ENCODE measurements at places on chromosomes 3 and 15.

DNA sequence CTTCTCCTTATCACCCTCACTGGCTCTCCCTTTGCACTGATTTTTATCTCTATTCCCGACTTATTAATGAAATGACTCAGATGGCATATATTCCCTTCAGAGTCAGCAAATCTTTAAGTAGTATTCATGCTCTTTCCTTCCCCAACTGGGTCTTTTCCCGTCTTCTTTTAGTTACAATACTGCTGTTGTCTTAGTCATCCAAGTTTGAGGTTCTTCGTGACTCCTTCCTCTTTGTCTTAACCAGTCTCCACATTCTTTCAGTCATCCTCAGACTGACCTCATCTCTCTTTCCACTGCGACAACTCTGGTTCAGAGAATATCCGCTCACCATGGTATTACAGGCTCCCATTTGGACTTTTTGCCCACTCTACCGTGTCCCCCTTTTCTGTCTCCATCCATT lies 12.4 kb downstream of the WDR5B start:
- no peak for DNase-seq

DNA sequence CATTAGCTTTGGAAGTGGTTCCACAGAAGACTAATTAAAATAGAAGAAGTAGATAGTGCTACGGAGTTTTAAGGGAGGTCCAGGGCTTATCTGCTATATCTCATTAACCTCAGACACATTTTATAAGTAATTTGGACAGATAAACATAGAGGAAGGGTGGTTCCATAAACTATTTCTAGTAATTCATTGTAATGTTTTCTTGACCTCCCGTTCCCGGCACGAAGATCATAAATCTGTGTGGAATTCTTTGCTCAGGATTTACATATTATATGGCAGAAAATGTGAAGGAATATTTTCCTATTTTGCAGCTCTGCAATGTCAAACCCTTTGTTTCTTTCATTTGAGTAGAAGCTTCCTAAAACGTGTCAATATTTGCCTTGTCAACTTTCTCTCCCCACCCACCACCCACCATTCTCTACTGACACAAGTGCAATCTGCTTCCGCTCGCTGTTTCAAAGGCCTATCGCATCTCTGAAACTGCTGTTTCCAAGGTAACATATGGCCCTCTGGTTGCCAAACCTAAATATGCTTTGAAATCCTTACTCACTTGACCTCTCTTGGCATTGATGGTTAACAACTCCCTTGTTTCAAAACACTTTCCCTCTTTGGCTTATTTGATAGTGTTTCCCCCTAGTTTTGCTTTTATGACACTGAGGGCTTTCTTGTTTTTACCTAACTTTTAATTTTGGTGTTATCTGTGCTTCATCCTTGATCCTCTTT lies 21.4 kb upstream of the PLSCR5 start:
- DNase-seq, result no peak

- no peak for DNase-seq
These were observed 82.3 kb downstream of the CHSY1 start for GRCh38 chr15:101169495-101170071.

DNA sequence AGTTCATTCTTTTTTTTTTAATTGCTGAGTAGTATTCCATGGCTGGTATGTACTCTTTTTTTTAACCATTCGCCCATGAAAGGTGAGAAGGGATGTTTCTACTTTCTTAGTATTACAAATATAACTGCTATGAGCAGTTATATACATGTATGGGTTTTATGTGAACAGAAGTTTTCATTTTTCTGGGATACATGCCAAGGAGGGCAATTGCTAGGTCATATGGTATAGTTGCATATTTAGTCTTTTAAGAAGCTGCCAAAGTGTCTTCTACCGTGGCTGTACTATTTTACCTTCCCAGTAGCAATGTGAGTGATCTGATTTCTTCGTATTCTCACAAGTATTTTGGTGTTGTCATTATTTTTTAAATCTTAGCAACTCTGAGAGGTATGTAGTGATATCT lies 11.2 kb upstream of the KLHL40 start:
- DNase-seq, result no peak

GRCh38 chr3:33355611-33356010 lies 78.4 kb downstream of the FBXL2 start:
- peak; percentile 33 for DNase-seq

DNA sequence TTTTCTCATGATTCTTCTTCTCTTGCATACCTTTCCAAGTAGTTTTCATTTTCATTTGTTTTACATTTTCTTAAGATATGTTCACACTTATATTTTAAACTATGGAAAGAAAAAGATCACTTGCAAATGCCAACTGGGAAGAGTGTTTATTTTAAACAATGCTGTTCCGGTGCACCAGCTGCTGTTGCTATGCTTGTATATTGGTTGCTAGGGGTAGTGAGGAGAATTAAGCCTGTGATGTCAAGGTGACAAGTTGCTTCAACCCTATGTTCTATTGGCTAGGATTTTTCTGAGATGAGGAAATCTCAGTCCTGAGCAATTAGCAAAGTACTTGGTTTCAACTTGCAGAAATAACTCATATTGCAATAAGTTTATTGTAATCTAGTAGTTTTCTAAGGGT lies 500.1 kb downstream of the MFSD1 start:
- DNase-seq, result no peak

GRCh38 chr3:115341208-115341607 lies 194.1 kb upstream of the ZBTB20 start:
- peak; percentile 23 for DNase-seq

GRCh38 chr15:68487087-68487843 lies 55.3 kb upstream of the ITGA11 start:
- peak; percentile 34 for DNase-seq

GRCh38 chr3:78818161-78818985 lies 949.4 kb downstream of the ROBO1 start:
- no peak for DNase-seq

- DNase-seq, result no peak
These were observed 384.4 kb upstream of the C2CD4B start for GRCh38 chr15:62549345-62549970.

- no peak for DNase-seq
These were observed 139.1 kb upstream of the LRIG1 start for GRCh38 chr3:66639809-66640356.

DNA sequence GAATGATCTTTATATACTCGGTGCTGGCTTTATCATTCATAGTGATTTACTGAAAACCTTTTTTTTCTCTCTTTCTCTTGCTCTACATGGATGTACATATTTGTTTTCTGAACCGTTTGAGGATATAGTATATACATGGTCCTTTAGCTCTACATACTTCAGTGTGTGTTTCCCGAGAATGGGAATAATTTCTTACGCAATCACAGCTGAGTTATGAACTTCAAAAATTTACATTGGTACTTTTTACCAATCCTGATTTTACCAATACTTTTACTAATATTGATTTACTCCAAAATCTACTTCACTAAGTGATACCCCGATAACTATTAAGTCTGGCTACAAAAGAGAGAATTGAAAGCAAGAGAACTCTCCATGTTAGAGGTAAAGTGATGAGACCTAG lies 294.3 kb upstream of the ICE2 start:
- no peak for DNase-seq

GRCh38 chr3:128835096-128835495 lies 44.3 kb upstream of the ACAD9 start:
- no peak for DNase-seq

GRCh38 chr3:42719002-42719401 lies 16.4 kb upstream of the HHATL start:
- DNase-seq, result no peak

DNA sequence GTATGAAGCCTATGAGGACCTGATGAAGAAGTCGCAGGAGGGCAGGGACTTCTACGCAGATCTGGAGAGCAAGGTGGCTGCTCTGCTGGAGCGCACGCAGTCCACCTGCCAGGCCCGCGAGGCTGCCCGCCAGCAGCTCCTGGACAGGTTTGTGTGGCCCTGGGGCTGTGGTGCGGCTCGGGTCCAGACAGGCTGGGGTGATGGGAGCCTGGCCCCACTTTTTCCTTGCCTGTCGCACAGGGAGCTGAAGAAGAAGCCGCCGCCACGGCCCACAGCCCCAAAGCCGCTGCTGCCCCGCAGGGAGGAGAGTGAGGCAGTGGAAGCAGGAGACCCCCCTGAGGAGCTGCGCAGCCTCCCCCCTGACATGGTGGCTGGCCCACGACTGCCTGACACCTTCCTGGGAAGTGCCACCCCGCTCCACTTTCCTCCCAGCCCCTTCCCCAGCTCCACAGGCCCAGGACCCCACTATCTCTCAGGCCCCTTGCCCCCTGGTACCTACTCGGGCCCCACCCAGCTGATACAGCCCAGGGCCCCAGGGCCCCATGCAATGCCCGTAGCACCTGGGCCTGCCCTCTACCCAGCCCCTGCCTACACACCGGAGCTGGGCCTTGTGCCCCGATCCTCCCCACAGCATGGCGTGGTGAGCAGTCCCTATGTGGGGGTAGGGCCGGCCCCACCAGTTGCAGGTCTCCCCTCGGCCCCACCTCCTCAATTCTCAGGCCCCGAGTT lies 29.0 kb downstream of the PTPN23 start:
- DNase-seq, result peak; percentile 10
